Activated CD4-positive, alpha-beta T cell treated with anti-CD3 and anti-CD28 coated beads, Interleukin-2, amount 50 U/mL, for 4 hours (primary cell): ENCODE measurements at places on chromosomes 12 and 14.

DNA sequence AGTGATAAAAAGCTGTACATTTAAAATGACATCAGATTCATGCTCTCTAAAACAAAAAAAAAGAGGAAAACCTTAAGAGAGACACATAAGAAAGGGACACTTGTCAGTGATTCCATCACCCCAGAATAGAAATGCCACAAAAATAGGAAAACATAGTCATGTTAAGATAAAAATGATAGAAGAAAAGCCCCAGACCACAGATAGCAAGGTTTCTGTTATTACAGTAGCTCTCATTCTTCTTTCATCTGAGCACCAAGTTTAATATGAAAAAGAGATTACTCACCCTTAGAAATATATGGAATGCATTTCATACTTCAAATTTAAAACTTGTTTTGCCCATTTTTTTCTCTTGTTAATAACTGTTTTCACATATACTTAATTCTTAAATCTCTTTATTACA, 217.2 kb downstream of the EGLN3 start:
- no peak for DNase-seq

GRCh38 chr14:73717711-73718417, 3.7 kb upstream of the PNMA1 start:
- DNase-seq = no peak

DNA sequence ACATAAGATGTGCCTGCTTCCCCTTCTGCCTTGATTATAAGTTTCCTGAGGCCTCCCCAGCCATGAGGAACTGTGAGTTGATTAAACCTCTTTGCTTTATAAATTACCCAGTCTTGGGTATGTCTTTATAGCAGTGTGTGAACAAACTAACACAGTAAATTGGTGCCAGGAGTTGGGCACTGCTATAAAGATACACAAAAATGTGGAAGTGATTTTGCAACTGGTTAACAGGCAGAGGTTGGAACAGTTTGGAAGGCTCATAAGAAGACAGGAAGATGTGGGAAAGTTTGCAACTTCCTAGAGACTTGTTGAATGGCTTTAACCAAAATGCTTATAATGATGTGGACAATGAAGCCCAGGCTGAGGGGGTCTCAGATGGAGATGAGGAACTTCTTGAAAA, 264.1 kb downstream of the DACT1 start:
- DNase-seq = no peak

DNA sequence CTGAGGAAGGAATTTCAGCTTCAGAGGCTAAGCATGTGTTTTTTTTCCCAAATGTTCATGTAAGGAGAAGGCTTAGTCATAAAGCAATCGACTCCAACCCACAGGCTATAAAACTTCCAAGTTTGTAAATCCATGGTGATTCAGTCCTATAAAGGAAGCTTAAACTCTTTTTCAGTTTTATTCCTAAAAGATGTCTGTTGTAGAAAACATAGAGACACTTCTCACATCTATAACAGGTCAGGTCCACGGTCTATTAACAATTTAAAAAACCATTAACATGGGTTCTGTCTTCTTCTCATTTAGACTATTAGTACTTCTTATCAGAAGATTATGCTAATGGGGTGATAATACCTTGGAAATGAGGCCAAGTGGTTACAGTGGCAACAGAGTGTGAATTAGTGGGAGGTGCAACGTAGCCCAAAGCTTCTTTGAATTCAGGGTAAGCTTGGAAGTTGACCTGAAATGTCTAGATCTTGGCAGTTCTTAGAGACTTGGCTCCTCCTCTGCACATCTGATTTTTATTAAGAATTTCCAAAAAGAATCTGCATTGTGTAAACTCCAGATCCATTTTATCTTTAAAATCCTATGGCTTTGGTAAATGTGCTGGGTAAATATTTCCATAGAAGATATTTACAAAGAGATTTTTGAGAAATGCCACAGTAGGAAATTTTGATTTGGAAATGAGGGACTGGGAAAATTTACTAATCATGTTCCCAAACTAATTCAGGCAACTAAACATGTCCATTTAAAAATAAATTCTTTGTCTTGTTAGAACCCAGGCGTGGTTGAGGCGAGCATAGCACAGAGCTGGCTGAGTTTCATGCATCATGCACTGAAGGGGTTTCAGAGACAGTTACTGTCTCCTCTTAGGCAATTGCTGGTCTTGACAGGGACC, 86.4 kb downstream of the EML1 start:
- DNase-seq = no peak

- DNase-seq = no peak
Observed at GRCh38 chr12:23340351-23340750, 609.1 kb downstream of the SOX5 start.

DNA sequence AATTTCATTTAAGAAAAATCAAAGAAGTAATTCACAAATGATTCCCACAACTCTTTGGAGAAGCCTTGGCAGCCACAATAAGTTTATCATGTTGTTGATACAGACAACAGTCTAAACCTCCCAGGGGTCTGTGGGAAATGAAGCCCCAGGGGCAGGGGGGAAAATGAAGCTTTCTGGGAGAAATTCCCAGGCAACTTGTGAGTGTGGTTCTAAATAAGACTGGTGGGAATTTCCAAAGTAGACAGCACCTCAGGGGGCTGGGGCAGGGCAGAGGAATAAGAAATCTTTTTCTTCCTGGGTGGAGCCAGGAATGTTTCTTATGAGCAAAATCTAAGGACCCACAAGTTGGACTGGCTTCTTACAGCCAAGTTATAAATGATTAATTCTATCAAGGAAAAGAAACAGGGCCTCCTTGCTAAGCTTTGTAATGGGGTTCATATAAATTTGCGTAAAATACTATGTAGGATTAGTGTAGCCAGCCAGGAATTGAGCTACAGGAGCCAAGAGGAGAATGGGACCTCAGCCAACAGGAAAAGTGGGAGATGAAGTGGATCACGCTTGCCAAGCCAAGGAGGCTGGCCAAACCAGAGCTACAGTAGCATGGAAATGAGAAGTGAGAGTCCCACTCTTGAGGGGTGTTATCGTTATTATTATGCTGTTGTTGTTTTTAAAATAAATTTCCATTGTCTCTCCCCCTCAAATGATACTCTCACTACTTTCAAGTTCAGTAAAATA, 182.9 kb upstream of the FAR2 start:
- DNase-seq = no peak

DNA sequence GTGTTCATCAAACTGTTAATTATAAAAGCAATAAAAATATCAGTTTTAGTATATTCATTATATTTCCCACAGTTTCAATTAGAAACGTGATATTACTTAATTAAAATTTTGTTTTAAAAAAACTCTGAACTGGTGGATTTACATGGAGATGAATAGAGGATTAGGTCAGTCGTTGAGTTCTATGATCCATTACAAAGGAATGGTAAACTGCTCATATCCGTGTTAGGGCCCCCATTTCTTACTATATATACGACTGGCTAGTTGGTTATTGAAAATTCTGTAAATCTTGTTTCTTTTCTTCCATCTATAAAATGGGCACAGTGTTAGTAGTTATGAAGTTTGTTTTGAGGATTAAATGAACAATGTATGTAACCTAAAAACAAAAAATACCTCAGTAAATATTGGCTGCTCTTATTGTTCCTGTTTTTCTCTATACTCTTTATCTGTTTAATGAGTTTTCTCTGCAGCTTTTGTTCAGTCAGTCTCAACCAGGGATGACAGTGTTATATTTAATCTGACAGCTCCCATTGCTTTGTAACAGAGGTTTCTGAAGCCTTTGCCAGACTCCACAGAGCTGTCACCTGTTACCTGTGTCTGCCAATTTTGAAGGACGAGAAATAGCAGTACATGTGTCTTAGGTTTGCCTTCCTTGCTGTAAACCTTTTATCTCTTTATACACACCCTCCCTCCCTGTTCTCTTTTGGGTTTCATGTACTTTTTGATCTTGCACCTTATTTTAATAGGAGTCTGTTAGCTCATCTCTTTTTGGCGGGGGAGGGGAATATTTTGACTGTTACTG, 41.5 kb downstream of the FRS2 start:
- DNase-seq = no peak

- DNase-seq = no peak
Observed at GRCh38 chr14:102986810-102987579, 64.5 kb downstream of the AMN start.

- no peak for DNase-seq
Observed at GRCh38 chr14:21267431-21267845, 1.8 kb downstream of the HNRNPC start.

DNA sequence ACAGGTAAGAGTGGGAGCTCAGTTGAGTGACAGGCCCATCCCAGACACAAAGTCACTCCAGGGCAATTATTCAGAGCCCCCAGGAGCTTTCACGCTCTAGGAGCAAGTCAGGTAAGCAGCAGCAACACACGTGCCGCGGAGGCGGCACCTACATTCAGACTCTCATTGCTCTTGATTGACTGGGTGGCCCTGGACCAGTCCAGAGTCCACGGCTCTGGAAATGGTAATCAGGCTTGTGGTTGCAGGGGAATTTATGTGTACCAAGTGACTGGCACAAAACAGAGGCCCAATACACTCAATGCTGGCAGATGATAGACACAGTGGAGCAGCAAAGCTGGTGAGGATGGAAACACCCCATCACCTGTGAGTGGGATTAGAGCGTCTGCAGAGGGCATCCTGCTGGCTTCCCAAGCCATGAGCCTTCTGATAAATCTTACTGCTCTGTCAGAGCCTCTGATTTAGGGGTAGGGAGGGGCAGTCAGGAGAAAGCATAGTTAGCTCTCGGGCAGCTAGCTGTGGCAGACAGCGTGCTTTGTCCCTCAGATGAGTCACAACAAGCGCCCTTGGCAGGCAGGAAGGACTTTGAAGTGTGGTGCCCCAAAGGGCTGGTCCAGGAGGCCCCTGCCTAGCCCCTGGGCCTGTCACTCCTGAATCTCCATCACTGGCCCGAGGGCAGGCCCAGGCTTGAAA, 344.7 kb downstream of the CACNA1C start:
- no peak for DNase-seq

DNA sequence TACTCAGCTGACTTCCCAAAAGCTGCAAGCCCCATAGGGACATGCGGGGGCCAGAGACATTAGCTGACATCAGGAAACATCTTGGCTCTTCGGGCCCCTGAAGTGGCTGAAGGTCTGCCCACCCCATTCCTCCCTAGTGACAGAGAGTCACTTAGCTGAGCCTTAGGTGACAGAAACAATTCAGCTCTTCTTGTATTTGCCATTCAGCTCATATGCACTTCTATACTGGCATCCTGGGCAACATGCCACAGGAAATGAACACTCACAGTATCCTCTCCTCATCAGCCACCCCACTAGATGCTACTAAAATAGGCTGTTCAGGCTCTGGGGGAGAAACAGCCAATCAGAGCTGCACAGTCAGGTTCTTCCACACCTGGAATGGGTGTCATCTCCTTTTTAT, 3.4 kb downstream of the DCTN2 start:
- DNase-seq = no peak

- DNase-seq = no peak
Observed at GRCh38 chr14:102431751-102432150, 69.0 kb downstream of the TECPR2 start.

DNA sequence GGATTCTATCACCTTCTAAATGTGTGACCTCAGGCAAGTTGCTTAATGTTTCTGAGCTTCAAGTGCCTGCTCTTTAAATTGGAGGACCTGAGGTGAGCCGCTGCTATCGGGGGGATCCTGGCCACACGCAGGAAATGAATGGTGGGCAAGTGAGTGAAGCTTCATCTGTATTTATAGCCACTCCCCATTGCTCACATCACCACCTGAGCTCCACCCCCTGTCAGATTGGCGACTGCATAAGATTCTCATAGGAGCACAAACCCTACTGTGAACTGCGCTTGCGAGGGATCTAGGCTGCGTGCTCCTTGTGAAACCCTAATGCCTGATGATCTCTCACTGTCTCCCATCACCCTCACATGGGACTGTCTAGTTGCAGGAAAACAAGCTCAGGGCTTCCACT, 158.6 kb upstream of the CCND2 start:
- DNase-seq = no peak

GRCh38 chr12:125191361-125192087, 126.3 kb downstream of the AACS start:
- DNase-seq = no peak

GRCh38 chr12:83040339-83040738, 353.6 kb downstream of the TMTC2 start:
- DNase-seq = no peak

DNA sequence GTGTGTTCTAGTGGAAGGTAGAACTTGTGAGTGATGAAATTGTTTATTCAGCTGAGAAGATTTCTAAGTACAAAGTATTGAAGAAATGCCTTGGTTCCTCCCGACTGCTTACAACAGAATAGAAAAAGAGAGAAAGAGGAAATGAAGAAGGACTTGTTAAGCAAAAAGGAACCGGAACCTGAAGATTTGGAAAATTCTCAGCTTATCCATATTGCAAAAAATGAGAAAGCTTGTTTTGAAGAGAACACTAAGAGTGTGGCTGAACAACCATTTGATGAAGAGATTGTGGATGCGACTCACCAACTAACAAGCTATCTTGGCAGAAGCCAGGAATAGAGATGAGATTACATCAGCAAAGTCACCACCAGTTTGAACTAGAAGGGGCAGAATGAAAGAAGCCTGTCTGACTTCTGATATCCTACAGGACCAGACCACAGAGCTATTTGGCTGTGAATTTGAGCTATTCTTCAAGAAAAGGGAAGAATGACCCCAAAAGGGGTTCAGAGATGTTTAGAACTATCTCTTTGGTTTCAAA, 15.1 kb downstream of the NDUFA9 start:
- DNase-seq = no peak

DNA sequence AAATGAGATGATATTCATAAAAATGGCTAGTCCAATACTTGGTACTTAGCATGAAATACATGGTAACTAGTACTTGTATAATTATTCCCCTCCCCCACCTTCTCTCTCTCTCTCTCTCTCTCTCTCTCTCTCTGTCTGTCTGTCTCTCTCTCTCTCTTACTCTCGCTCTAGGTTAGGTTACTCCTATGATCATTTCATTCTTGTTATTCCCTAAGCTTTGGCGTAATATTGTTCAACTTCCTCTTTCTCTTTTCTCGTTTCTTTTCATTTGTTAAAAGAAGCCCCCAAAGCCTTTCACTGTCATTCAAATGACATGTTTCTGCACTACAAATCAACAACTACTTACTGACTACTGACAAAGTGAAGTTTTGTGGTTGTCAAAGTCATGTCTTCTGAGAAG, 89.8 kb downstream of the GRIP1 start:
- DNase-seq = no peak

GRCh38 chr12:50282721-50283228, 545 bp downstream of the LIMA1 start:
- no peak for DNase-seq

DNA sequence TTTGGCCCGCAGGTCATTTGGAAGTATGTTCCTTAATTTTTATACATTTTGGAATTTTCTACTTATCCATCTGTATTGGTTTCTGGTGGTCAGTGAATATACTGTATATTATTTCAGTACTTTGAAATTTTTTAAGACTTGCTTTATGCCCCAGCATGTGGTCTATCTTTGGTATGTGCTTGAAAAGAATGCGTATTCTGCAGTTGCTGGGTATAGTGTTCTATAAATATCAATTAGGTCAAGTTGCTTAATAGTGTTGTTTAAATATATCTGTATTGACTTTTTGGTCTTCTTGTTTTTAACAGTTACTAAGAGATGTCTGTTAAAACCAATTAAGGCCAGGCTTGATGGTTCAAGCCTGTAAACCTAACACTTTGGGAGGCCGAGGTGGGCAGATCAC, 21.7 kb upstream of the SIX1 start:
- no peak for DNase-seq

- no peak for DNase-seq
Observed at GRCh38 chr14:105368426-105368825, 29.9 kb upstream of the TEX22 start.

- no peak for DNase-seq
Observed at GRCh38 chr12:25130741-25131188, 64.2 kb downstream of the DNAI7 start.
